ENCODE measurements at places on chromosomes 7 and 10. TPM values are rescaled to one million over a fixed set of nuclear protein-coding genes. Genes with fewer than 3 reads are reported as not detected.

ZNF25 gene
- 3.7 TPM for total RNA-seq

DNA sequence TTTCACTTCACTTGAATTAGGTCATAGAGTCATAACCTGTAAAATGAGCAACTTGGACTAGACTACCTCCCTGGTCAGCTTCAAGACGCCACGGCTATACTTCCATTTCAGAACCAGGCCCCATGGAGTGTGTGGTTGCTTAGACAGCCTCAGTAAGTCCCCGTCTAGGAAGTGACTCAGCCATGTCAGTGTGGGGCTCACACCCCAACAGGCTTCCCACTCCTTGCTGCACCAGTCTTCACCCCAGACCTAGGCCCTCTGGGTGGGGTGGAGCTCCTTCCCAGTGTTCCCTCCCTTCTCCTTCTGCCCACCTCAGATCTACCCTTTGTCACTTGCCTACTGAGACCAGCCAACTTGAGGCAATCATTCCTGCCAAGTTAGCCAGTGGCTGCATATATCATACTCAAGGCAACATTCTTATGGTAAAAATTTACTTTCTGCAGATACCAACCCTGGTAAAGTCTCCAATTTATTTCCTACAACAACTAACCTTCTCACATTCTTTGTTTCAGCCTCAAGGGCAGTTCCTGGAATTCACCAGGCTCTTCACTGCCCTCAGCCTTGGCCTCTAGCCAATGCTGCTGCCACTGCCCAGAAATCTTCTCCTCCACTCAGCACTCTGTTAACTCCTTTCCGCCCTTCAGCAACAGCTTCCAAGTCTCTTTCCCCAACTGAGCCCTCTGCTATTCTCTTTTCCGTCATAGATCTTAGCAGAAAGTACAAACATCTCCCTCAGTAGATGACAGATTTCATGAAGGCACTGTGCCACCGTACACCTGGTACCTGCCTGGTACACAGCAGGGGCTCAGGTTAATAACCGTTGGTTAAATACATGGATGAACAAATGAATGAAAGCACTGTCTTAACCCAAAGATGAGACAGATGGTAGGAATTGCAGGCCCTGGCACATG, 31.3 kb upstream of the ZNRF2 start:
- DNase-seq = peak; percentile 81

SLC18A3 gene
- not detected for total RNA-seq

- peak; percentile 79 for DNase-seq
Observed at GRCh38 chr10:62437696-62438095, 63.5 kb downstream of the ZNF365 start.

DNA sequence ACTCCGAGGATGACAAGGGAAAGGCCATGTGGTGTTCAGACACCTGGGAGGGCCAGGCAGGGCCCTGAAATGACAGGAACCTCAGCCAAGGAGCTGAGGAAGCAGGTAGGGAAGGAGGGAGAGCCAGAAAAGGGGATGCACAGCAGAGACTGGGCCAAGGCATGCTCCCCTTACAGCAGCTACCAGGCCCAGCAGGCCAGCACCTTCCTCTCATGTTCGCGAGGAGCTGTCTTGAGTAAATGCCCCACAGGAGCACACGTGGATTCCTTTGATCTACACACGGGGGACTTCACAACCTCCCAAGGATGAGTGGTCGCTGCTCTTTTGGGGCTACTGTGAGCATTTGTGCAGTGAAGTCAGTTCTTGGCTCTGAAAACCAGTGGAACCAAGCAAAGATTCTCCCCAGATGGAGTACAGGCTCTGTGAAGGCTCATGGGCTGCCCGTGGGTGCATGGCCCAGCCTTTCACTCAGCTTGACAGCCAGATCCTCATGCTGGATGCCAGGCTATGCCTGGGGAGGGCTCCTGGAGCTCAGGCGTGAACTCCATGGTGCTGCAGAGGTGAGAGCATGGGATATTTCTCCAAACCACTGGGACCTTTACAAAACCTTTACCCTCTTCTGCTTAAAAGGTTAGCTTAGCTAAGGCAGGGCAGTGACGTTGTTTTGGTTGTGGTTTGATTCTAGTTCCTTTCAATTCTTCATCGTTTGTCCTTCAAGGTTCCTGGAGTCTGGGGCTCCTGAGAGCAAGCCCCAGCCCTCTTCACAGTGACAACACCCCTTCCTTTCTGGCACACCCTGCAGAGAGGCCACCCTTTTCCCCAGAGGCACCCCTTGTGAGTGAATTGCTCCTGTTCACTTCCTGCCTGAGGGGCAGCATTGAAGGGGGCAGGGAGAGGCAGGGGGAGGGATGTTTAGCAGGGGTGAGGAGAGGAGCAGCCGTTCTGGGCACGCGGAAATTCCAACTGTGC, 74.2 kb upstream of the ZPBP start:
- no peak for DNase-seq

Data from SJCRH30 (cell line).